ENCODE measurements at places on chromosomes 4 and X.
A peak's percentile ranks its signal among the peaks of the same experiment; 100 is the strongest.

DNA sequence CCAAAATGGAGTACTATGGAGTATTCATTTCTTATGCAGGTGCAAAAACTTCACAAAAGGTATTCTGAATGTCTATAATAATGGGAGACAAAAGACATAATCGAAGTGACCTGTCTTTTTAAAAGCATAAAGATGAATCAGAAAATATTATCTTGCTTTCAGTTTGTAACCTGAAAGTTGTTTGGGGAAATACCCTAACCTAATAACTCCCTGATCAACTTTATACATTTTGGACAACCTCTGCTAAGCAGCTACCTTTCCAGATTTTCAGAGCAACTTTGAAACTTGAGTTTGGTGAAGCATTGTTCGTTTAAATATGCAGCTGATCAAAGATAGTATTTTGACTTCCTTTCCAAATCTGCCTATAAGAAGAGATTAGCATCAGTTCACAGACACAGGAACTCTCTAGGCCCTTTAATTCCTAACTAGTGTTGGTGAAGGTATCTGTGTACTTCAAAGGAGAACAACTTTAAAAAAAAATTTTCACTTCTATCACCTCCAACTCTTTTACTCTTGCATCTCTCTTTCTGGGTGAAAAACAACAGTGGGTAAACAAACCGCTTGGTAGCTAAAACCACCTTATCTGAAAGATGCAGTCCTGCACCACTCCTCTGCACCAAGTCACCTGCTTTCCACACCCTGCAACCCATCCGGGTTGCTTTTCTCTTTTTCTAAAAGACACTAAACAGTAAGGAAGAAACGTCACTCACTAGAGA, 26.5 kb downstream of the CD40LG start:
- no peak for DNase-seq

DNA sequence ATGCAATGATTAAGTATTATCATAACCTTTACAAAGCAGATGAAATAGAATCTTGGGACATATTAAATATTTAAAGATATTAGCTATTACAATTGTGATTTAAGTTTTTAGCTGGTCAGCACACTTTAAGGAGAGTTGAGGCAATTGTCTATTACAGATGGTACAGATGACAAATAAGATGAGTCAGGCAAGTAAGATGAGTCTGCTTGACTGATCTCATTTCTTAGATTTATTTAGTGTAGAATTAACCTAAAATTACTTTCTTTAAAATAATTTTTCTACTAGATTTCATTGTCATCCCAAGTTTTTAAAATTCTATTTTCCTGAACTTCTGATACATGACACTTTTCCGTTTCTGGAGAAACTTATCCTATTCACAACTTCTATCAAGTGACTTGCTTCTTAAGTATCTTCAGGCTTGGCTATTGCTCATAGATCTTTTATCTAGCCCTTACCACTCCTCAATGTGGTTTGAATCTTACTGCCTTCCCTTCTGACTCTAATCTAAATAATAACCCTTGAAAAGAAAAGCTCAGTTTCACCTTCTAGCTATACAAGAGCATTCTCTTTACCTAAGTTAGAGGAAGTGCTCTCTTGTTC, 32.9 kb downstream of the CXCL1 start:
- no peak for DNase-seq

DNA sequence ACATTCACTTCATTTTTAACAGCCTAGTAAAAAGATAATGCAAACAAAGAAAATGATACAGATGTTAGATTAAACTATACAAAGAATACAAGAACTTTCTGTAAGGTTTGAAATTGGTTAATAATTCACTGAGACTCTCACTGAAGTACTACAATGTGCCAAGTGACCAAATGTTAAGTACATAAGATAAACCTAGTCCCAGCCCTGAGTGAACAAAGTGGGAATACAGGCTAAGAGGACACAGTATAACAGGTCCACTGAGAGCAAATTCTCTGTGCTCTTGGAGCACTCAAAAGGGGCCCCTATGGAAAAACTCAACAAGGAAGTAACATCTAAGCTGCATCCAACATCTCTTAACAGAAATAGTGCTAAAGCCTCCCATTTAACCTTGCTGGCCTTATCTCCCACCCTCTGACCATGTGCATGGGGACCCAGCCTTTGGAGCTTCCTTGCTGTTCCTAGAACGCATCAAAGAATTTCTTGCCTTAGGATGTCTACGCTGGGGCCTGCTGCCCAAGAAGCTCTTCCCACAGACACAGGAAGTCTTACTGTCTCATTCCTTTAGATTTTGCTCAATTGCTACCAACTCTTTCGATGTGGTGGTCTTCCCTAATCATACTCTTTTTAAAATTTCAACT, 113.4 kb downstream of the ZAR1 start:
- no peak for DNase-seq

DNA sequence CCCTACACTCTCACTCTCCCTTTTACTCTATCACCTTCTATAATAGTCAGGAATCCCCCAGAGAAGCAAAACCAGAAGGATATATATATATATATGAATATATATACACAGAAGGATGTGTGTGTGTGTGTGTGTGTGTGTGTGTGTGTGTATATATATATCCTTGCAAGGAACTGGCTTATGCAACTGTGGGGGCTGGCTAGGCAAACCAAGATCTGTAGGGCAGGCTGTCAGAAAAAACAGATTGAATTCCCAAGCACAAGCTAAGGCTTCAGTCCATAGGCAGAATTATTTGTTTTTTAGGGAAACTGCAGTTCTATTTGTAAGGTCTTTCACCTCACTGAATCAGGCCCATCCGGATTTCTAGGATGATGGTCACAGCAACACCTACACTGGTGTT, 13.0 kb upstream of the KLHL2 start:
- DNase-seq: no peak

- no peak for DNase-seq
These were observed 56.0 kb downstream of the ZFYVE28 start for GRCh38 chr4:2362266-2363055.

DNA sequence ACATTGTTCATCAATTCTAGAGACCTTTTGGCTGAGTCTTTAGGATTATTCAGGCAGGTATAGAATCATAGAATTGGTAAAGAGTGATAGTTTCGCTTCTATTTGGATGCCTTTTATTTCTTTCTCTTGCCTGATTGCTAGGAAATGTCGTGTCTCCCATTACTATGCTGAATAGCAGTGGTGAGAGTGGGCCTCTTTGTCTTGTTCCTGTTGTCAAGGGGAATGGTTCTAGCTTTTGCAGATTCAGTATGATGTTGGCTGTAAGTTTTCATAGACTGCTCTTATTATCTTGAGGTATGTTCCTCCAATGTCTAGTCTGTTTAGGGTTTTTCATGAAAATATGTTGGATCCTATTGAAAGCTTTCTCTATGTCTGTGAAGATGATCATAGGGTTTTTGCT, 200.2 kb upstream of the PABPC4L start:
- DNase-seq: no peak

GRCh38 chr4:3360777-3361176, 68.0 kb downstream of the RGS12 start:
- DNase-seq: no peak

DNA sequence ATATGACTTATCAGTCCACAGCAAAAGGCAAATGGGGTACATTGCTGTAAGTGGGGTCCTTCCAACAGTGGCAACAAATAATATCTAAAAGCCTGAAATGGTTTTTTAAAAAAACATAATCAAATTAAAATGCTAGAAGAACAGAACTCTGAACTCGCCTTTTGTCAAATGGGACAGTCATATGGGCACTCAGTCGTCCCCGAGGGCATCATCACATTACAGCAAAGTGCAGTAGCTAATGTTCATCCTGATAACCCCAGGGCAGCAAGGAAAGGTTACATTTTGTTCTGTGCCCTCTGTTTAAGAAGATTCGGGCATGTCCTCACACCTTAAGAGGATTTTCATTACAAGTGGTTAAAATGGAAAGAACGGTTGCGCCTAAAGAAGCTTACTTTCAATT, 997.9 kb upstream of the TENM3 start:
- DNase-seq: no peak

DNA sequence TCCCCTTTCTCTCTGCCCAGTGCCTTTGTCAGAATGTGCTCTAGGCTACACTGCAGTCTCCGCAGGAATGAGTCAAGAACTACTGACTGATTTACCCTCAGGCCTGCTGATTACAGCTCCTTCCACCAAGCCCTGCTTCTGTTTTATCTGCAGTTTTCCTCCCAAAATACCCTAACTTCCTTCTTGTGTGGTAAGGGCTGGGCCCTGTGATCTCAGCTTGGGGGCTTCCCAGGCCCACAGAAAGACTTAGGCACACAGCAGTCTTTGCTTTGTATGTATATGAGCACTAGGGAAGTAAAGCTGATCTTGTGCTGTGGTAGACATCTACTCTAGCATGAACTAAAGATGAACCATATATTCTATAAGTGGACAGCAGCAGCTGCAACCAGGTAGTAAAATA, 18.8 kb downstream of the PAK3 start:
- DNase-seq: no peak

- DNase-seq: no peak
These were observed 160.2 kb upstream of the CPEB2 start for GRCh38 chr4:14841801-14842768.

GRCh38 chrX:8242431-8243020, 71.5 kb upstream of the VCX2 start:
- DNase-seq: no peak

DNA sequence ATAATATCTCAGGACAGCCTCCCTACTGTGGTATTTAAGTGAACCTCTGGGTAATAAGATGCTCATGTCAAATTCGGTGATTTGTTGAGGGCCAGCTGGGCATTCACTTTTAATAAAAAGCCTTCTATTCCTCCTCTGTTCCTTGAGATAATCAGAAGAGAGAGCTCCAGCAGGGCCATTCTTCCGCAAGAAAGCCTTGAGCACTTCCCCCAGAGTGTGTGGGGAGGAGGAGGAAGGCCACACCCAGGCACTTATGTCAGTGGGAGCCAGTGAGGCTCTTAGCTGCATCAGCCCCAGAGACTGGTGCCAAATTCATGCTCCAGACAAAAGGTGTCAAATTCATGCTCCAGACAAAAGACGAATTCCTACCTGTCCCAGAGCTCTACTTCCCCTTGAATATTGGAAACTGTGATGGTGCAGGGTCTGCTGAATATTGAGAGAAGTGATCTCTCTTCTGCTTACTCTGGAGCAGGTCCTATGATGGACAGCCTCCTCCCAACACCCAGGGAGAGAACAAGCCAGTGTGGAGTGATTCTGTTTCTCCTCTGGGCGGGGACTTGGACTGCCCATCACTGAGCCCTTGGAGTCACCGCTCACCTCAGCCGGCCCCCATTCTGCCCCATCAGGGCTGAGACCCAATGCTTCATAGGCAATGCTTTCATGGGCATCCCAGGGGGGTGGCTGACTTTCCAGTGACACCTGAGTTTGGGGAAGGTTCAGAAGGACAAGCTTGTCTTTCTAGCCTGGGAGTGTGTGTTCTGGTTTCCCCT, 68.1 kb downstream of the FHDC1 start:
- no peak for DNase-seq

DNA sequence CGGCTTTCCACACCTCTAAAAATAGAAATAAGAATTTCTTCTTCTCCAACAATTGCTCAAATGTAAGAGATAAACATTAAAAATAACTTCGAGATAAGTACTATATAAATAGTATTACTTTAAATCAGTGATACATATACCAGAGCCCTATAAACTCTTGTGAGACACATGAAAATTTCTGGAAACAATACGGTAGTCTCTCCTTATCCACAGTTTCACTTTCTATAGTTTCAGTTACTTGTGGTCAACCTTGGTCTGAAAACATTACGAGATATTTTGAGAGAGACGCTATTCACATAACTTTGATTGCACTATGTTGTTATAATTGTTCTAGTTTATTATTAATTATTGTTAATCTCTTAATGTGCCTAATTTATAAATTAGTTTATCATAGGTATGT, 101.5 kb upstream of the CXXC4 start:
- DNase-seq: no peak

DNA sequence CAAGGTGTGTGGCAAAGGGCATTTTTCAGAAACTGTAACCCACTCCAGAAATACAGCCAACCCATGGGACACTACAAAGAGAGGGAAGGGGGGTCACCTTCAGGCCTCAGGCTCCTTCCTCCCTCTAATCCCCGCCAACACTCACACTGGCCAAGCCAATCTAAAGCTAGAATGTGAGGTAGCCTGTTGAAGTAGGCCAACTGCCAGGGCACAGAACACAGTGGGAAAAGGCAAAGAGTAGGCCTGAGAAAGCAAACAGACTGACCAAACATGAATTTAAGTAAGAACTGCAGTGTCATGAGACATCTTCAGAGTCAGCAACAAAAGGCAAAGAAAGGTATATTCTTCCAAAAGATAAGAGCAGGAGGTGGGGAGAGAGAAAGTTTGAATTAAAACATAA, 289.0 kb downstream of the HNRNPD start:
- no peak for DNase-seq

DNA sequence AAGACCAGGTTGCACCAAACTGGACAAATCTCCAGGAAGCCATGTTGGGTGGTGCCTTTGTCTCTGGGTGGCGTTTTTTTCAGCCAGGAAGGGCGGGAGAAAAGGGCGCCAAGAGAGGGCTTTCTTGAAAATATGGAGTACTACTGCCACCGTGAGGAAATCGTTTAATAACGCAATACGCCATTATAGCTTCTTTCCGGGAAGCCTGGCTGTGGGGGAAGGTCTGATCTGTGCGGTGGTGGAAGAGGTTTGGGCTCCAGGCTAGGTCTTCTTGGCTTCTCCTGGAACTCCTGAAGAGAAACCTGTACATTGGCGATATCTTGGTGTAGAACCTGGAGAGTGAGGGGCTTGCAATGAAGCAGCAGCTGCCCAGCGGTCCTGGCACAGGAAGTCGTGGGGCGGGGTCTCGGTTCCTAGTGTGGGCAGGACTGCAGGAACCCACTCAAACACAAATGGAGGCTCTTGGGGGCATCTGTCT, 202.7 kb downstream of the OR13H1 start:
- DNase-seq: peak; percentile 84

DNA sequence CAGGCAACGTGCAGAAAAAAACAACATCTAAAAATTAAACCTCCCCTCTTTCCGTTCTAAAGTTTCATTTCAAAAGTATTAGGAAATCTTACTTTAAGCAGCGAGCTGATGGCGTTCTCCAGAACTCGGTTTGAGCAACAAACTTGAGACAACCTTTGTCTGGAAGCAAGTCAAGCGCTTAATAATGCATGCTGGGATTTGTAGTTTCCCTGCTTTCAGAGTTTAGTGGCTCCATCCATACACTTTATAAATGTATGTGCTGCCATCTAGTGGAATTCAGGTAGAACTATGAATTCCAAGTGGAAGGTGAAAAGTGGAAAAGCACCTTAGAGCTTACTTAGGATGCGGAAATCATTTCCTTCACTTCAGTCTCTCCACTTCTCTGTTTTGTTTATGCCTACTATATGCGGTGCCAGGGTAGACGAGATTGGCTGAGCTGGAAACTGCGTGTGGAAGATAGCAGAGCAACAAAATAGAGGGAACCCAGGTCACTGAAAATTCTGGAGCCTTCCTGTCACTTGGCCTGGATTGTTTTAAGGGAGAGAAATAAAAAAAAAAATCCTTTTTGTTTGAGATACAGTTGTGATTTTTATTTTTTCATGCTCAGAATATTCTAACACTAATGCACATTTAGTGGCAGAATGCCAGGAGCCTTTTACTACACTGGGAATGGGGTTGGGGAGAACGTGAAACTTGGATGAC, at the start of gene BDH2:
Gene BDH2 (minus strand): TSS at position 144 of the 702 bp plus-strand sequence. CDS start 3,580 bp downstream, outside the sequence.
- peak; percentile 73 for DNase-seq
